ENCODE measurements at places on chromosomes 1 and 21.

GRCh38 chr21:45713613-45714012 lies 70.1 kb downstream of the PCBP3 start:
- DNase-seq = no peak

DNA sequence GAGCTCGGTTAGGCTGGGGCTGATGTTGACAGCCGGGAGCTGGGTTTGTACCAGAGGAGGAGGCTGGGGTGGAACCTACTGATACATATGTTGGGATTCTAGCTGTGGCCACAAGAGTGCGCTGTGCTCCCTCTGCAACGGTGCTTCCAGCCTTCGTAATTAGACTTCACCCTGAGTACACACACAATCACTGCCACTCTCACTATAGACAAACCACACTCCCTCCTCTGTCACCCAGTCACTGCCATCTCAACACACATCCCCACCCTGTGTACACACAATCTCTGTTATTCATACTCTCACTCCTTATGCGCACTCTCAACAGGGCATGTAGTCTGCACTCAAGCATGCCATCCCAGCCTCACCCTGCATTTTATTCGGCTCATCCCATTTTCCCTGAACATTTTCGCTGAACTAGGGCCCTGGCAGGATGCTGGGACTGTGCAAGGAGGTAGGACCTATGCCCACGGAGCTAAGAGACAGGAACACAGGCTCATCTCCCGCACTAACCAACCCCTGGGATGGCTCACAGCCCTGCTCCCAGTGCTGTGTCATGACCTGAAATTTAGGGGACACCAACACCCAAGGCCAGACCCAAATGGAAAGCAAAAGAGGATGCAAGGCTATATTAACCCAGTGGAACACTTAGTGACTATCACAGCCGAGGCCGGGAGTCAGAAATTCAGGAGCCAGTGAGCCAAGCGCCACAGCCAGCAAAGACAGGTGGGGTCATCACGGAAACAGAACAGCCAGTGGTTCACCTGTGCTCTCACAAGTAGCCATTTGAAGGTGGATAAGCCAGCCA lies 5.7 kb downstream of the GJB3 start:
- DNase-seq = peak; percentile 58

DNA sequence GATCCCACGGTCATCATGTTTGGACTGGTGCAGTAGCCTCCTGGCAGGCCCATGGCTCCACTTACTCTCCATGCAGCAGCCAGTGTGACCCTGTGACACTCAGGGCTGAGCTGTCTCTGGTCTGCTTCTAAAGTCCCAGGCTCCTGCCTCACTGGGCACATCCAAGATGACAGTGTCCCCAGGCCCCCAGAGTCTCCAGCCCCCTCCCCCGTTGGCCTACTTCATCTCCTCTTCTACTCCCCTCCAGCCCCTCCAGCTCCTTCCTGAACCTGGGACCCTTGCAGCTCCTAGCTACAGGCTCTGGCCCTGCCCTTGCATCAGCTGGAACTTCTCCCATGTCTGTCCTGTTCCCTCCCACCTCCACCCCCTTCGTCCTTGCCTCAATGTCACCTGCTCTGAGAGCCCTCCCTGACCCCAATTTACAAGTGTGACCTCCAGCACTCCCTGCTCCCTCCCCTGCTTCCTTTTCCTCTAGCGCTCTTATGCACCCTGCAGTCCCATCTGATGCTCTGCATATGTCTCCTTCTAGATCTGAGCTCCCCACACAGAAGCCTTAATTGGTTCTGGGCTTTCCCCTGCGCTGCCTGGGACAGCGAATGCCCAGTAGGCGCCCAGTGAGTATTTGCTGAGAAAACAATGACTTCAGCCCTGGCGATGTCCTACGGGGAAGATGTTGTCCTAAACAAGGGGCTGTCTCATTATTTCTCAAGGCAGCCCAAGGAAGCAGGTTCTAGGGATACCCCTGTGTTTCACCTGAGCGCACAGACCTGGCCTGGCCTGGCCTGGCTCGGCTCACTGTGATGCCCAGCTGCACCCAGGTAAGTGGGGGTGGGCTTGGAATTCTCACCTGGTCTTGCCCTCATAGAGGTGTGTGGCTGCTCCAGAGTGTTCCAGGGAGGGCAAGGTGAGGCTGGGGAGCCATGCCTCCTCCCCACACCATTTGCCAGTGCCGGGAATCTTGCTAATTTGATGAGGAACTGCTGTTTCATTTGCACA lies 600.6 kb downstream of the PTPRU start:
- no peak for DNase-seq

- DNase-seq = no peak
Measured at GRCh38 chr1:119676571-119677206, 28.6 kb upstream of the ZNF697 start.

GRCh38 chr1:152111515-152111968 lies 3.7 kb downstream of the TCHH start:
- peak; percentile 33 for DNase-seq

GRCh38 chr1:99766378-99766800 lies at the start of gene FRRS1:
Gene FRRS1 (minus strand): TSS chr1:99766635. CDS start chr1:99748768, 17,867 bp downstream.
- DNase-seq = peak; percentile 68

DNA sequence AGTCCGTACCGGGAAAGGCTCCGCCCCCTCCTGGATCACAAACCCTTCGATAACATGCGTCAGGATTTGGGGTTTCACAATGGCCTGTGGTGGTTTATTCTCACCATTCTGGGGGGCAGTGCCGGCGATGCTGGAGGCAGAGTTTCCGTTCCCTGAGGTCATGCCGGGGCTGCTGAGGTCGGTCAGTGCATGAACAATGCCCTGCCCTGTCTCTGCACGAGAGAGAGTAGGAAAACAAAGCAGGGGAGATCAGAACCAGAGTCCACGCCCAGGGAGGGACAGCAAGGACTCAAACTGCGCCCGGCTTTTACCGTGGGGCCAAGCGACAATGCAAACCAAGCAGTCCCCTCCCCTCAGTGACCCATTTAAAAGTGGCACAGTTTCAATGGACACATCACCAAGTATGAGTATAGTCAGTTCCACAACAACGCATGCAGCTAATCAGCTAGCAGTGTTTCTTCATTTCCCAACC lies 13.2 kb upstream of the A3GALT2 start:
- no peak for DNase-seq

DNA sequence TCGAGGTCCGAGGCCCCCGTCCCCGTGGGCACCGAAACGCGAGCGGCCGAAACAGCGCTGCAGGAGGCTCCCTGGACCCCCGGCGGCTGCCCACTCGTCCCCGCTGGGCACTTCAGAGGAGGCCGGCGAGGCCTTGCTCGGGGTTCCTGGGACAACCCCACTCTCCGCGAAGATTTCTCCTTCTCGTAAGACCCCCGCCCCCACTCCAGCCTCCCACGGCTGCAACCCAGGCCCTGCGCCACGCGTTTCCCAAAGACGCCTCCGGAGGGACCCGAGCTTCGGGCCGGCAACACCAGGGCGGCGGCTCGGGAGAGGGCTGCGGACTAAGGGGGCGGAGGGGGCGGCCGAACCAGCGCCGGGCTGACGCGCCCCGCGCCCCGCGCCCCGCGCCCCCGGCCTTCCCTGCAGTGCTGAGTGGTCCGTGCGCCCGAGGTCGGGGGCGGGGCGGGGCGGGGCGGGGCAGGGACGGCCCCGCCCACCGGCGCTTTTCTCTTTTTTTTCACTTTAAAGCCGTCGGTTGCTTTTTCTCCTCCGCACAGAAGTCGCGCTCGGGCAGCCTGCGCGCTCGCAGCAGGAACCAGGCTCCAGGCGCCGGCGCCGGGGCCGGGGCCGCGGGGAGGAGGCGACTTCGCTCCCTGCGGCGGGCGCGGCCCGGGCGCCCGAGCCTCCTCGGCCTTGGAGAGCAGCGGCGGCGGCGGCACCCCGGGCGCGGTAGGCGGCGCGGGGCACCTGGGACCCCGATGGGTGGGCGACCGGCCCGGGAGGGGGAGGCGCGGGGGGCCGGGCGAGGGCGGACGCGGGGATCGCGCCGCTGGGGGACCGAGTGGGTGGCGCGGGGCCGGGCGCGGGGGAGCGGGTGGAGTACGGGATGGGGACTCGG lies at the start of gene SPSB1:
SPSB1 (plus strand) TSS at position 534 of the 880 bp plus-strand sequence. CDS start 62,998 bp downstream, outside the sequence.
- DNase-seq = peak; percentile 87

Data from fibroblast of upper back skin (primary cell).